ENCODE measurements at places on chromosomes 1 and 21.

- no peak for DNase-seq
Observed at GRCh38 chr21:45300786-45301520, 13.3 kb upstream of the POFUT2 start.

GRCh38 chr1:227541796-227542152, 21.6 kb upstream of the ZNF678 start:
- DNase-seq: no peak

- DNase-seq: no peak
Observed at GRCh38 chr1:185442050-185442449, 125.0 kb upstream of the IVNS1ABP start.

GRCh38 chr1:200671235-200671786, 1.6 kb upstream of the DDX59 start:
- no peak for DNase-seq

- DNase-seq: no peak
Observed at GRCh38 chr21:45861156-45861870, 120.3 kb upstream of the COL6A1 start.

GRCh38 chr1:184577319-184577718, 177.3 kb downstream of the EDEM3 start:
- no peak for DNase-seq

- DNase-seq: no peak
Observed at GRCh38 chr1:108107658-108108057, 92.5 kb downstream of the SLC25A24 start.

- no peak for DNase-seq
Observed at GRCh38 chr1:23824711-23825075, 536 bp downstream of the HMGCL start.

DNA sequence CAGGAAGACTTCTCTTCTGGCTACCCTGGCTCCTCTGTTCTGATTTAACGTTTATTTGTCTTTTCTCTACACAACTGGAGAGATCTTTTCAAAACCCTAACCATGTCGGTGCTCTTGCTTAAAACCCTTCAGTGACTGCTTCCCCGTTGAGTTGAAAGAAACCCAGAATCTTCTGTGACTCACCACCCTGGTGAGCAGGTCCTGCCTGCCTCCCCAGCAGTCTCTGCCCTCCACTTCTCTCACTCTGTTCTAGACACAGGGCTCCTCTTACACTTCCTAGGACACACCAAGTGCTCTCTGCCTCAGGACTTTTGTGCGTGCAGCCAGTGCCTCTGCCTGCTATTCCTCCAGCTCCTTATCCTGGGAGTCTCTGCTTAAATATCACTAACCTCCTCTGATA, 131.4 kb downstream of the IER5 start:
- DNase-seq: no peak

- DNase-seq: no peak
Observed at GRCh38 chr1:6819246-6820040, 34.2 kb downstream of the CAMTA1 start.

DNA sequence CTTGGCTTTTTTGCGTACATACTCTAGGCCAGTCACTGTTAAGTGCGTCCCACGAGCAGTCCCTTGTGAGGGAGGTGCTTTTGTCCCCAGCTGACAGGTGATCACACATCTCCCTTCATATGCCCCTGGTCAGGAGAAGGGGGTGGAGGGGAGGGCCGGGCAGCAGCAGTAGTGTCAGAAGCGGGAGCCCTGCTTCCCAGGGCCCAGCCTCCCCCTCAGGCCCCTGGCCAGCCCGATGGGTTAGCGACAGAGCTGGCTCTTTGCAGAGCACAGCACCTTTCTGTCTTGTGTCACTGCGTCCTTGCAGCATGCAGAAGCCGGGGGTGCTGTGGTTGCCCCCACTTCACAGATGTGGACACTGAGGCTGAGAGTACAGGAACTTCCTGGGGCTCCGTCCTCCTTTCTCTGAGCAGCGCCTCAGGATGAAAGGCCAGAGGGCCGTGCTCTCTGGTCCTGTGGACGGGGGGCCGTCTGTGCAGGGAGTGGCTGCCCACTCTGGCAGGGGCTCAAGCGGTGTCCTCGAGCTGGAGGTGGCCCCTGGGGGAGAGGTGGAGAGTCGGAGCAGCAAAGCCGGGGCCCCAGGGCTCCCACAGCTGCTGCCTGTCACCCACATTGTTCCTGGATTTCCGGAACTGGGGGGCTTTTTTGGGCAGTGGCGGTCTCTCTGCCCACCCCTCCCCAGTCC, 5.9 kb downstream of the TMEM201 start:
- DNase-seq: no peak

- DNase-seq: no peak
Observed at GRCh38 chr1:218473522-218473921, 128.4 kb downstream of the TGFB2 start.

DNA sequence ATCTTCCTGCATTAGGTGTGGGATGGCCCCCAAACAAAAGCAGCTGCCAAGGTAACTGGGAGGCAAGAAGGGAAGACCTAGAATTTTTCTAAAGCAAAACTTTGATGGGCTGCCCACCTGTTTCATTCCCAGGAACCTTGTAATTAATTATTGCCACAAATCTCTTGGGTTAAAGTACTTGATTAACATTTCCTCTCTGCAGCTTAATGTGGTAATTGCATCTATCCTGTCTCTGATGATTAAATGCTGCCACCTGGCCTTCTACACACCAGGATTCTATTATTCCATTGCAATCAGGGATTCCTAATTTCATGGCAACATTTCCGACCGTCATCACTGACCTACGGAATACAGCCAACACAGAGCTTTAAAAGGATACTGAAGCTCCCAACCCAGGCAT, 68.3 kb upstream of the RC3H1 start:
- no peak for DNase-seq

GRCh38 chr1:172770071-172770470, 111.2 kb downstream of the FASLG start:
- DNase-seq: no peak

DNA sequence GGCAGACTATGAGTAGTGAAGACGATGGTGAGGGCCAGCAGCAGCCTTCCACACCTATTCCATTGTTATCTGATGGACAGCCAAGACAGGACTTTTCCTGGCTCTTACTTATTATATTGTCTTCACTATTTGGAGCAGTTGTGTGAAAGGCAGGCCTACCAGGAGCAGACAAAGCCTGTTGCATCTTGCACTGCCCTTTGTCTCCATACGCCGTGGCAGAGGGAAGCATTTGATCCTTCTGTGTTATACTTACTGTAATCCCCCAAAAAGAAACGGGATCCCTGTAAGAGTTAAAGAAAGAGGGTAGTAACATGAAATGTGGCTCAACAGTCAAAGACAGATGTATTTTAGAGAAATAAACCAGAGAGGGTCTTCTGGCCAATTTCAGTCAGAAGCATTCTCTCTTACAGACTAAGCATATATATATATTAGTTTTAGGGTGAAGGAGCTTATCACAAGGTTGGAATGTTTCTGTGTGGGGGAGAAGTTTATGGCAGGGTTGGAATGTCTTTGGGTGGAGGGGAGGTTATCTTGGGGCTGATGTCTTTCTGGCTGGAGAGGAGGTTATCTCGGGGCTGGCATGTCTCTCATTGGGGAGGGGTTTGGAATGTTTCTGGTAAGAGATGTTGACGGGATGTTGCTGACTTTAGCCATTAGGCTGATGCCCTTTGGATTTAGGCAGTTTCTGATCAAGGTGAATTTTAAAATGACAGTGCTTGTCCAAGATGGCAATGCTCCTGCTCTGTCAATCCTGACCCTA, 23.4 kb upstream of the HSD3B1 start:
- no peak for DNase-seq

DNA sequence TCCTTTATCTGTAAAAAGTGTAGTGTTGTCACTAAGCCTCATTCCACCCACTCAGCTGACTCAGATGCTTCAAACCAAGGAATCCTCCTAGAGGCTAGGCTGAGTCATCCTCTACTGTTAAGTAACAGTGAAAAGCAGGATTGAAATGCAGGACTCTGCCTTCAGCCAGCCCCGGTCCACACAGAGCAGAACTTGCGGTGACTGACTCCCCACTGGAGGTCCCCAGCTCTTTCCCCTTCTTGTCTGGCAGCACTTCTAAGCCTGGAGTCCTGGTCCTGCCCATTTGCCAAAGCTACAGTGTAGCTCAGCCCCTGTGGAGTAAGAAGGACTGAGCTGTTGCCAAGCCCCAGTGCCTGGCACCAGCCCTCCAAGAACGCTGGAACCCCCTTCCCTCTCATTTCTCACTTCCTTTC, 1.7 kb downstream of the RAB7B start:
- DNase-seq: no peak

- DNase-seq: no peak
Observed at GRCh38 chr1:159866905-159867663, 4.6 kb upstream of the VSIG8 start.

DNA sequence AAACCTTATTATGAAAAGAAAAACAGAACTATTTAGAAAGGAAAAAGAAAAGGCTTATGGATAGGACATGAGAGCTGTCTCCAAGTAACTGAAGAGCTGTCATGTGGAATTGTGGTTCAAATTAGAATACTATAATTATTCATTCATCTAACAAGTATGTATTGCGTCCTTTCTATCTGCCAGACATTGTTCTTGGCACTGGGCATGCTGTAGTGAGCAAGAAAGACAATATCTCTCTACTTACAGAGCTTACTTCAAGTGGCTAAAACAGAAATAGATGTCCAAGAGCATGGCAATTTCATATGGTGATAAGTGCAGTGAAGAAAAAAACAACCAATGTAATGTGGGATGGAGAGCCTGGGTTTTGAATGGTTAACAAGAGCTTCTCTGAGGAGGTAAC, 413.0 kb downstream of the DPYD start:
- no peak for DNase-seq

DNA sequence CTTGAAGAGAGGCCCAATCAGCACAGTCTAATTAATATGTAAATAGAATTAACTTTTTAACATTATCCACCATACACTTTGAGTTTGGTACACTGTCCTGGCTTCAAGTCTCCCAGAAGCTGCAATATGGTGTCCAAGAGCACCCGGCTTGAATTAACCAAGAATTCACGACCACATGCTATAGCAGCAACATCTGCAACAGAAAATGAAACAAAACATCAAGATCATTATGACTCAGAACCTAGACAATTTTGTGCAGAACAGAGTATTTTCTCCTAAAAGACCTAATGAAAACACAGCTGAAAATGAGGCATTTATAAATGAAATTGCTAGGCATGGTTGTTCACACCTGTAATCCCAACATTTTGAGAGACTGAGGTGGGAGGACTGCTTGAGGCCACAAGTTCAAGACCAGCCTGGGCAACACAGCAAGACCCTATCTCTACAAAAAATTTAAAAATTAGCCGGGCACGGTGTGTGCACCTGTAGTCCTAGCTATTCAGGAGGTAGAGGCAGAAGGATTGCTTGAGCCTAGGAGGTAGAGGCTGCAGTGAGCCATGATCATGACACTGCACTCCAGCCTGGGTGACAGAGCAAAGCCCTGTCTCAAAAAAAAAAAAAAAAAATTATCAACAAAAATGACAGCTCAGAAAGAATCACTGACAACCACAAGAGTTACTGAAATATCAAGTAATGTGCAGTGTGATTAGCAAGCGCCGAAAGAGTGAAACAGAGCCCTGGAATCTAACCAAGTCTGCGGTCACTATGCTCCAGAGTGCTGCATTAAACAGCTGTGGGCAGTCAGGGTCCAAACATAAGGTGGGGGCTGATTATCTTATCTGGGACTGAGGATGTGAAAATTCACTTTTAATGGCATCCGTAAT, 45.3 kb downstream of the HSF2BP start:
- no peak for DNase-seq

Data from stimulated activated CD8-positive, alpha-beta memory T cell treated with anti-CD3 and anti-CD28 coated beads, Interleukin-15, amount 100 ng/mL, for 4 hours (primary cell).